T-helper 1 cell (primary cell): ENCODE measurements at places on chromosomes 12 and 14.

- DNase-seq = no peak
These were observed 163.6 kb upstream of the CCDC196 start for GRCh38 chr14:66322564-66322963.

DNA sequence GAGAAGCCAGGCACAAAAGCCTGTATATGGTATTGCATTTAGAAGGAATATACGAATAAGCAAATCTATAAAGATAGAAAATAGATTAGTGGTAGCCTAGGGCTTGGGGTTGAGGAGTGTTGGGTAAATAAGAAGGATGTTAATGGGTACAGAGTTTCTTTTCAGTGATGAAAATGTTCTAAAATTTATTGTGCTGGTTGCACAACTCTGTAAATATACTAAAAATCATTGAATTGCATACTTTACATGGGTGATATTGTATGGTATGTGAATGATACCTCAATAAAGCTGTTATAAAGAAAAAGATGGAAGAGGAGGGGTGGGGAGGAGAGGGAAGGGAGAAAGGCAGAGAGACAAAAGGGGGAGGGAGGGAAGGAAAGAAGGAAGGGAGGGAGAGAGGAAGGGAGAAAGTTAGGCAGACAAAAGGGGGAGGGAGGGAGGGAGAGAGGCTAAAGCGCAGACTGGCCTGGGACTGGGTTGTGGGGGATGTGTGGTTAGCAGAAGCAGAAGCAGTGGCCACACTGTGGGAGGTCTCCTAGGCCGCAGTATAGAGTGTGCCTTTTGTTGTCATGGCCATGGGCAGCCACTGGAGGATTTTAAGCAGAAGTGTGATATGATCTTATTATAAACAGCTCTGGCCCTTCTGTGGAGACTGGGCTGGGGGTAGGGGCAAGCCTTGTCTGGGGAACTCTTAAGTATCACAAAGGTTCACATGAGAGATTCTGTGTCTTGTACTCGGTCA lies 73.6 kb upstream of the ELK3 start:
- no peak for DNase-seq

DNA sequence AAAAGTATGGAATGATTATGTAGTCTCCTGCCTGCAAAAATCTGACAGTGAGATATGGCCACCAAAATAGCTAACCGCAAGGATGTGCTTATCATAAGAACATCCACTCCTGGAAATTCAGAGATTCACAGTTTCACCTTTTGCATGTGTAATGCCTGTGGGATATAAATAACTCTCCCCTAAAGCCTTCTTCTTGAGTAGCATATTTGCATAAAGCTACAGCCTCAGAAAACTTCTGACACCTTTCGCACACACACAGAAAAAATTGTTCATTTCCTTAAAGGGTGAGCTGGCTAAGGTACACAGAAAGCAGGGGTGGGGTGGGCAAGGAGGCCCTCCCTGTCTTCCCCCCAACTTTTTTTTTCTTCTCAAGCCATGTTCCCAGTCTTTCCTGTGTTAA lies 3.1 kb upstream of the IGF1 start:
- peak; percentile 20 for DNase-seq

- no peak for DNase-seq
These were observed at the start of gene RAB15 for GRCh38 chr14:64971943-64972791. TSS of gene RAB15 (minus strand) at chr14:64972336. CDS start at chr14:64972076, 260 bp downstream.

GRCh38 chr14:26598081-26598671 lies 343 bp upstream of the NOVA1 start:
- no peak for DNase-seq

- DNase-seq = no peak
These were observed 17.6 kb downstream of the SOAT2 start for GRCh38 chr12:53120685-53121525.

- DNase-seq = no peak
These were observed 5.8 kb upstream of the SLC6A13 start for GRCh38 chr12:268483-268840.

DNA sequence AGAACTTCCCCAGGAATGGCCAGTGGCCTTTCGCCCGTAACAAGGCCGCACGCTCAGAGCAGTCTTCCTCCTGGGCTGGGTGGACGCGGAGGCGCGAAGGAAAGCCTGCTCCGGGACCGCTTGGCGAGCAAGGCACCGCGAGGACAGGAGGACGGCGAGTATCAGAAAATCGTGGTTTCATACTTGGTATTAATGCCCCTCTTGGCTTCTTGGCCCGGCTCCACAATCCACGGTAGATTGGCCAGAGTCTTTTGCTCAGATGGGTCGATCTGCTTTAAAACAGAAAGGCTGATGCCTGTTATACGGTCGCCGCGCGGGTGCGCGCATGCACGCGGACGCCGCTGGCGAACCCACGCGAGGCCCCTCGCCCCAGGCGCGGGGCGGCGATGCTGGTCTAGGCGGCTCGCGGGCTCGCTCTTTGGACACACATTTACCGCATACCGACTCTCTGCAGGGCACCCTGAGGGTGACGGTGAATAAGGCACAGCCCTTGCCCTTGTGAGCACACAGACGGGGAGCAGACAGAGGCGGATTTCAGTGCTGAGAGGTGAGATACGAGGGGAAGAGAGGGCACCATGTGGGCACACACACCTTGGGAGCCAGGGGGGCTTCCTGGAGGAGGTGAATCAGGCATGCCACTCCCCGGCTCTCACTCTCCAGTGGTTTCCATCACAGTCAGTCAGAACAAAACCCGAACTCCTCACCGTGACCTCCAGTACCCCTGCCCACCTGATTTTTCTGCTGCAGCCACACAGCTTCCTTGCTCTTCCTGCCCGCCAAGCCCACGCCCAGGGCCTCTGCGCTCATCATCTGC lies 100.7 kb downstream of the APAF1 start:
- peak; percentile 10 for DNase-seq

DNA sequence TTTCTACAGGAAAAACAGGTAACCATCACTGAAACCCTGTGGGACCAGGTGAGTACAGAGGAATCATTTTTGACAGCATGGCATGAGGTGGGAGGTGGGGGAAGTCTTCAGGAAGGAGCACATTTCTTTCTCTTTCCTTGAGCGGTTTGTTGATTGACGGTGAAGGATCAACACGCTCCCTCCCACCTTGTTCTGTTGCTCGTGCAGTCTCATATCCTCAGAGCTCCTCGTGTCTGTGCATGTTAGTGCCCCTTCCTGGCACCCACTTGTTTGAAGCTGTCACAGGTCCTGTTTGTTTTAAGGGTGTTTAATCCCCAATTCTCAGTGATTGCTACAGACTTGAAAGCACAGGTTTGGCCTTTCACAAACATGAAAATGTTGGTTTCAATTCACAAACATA lies 4.4 kb downstream of the C12orf54 start:
- no peak for DNase-seq

DNA sequence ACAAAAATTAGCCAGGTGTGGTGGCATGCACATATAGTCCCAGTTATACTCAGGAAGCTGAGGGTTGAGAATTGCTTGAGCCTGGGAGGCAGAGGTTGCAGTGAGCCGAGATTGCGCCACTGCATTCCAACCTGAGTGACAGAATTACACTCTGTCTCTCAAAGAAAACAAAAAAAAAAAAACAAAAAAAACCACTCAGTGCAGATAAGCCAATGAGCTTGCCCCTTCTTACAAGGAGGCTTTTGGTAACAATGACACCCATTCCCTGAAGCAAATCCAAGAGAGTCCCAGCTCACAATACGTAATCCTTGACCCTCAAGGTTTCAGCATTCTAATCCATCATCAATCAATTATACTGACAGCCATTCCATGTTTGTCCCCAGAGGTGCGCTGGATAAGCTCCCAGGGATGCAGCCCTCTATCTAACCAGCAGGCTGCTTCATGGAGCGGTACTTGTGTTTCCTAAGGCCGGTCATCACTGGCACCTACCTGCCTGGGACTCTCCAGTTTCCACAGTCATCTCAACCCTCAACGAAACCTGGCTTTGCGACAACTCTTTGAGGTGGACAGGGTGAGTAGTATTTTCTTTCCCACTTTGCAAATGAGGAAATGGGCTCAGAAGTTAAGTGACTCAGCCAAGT lies 12.4 kb downstream of the GCN1 start:
- DNase-seq = no peak

GRCh38 chr12:104510145-104510872 lies 53.6 kb downstream of the CHST11 start:
- no peak for DNase-seq

DNA sequence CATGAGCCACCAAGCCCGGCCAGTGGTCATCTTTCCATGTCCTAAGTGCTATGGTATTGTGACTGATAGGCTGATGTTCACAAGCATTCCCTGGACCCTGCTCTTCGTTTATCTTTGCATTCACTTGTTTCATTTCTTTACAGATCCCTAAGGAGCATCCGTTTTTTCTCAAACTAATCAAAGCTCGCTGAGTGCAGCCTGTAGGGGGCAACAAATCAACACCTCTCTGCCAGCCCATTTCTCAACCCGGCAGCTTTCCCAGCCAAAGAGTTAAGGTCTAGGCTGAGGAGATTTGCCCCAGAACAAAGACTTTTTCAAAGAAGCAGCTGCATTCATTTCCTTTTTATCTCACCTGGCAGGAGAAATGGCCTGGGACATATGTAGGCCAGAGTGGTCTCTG lies 12.1 kb downstream of the SIRT4 start:
- no peak for DNase-seq

DNA sequence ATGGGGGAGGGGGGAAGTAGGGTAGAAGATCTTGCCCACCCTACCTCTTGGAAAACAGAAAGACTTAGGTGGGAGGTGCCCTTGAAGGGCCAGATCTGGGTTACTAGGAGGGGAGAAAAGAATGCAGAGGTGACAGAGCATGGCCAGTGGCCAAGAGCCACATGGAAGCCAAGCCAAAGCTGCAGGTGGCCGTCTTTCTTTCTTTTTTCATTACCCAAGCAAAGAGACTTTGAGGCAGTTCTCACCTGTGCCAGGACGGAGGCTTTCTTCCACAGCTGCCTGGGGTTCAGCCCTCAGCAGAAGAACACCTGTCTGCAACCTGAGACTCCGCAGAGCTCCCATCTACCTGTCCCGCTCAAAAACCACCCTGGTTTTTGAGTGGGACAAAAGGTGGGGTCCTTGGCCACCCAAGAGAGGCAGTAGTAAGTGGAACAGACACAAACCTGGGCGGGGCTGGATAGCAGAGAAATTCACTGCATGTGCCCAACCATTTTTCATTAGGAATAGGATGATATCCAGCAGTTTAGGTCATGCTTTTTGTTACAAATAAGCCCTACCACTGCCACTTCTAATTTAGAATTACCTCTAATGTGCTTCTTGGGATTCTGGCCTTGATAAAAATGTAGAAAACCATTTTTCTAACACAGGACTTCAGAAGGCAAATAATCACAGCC lies 116.5 kb downstream of the DYRK2 start:
- DNase-seq = no peak

- no peak for DNase-seq
These were observed 8.6 kb downstream of the DDIT3 start for GRCh38 chr12:57511588-57512325.
